Hepatic stellate cell (primary cell): ENCODE measurements at places on chromosomes 4 and X.

DNA sequence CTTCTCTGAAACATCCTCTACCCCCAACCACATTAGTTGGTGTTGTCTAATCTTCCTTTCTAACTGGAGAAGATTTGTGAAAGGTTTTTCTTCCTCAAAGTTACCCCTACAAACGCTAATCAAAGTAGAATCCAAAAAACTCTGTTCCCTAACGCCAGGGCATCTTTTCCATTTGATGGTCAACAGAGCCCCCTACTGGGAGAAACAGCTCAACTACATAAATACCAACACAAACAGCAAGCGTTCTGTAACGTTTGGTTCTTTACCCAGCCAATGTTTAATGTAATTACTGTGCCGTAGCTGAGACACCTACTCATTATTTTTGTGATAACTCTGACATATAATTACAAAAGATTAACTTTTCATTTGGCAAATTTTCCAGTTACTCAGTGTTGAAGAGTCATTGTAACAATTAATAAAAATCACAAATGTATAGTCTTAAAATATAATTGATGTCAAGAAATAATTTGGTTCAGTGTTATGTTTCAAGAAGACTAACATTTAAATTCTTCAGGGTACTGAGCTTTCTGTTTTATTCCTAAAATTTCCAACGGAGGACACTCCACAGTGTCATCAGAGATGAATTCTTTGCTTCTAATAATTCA is 94.9 kb upstream of the TBC1D9 start:
- peak; percentile 42 for DNase-seq

- no peak for DNase-seq
These were observed 64.7 kb downstream of the RBM47 start for GRCh38 chr4:40564815-40565483.

- no peak for DNase-seq
These were observed 309.9 kb downstream of the NKX6-1 start for GRCh38 chr4:84189144-84189543.

- no peak for DNase-seq
These were observed 62.0 kb upstream of the CLNK start for GRCh38 chr4:10746371-10747171.

GRCh38 chr4:60729194-60729593 is 470.9 kb upstream of the ADGRL3 start:
- no peak for DNase-seq

- no peak for DNase-seq
These were observed 24.1 kb downstream of the SEC24D start for GRCh38 chr4:118811832-118812231.

DNA sequence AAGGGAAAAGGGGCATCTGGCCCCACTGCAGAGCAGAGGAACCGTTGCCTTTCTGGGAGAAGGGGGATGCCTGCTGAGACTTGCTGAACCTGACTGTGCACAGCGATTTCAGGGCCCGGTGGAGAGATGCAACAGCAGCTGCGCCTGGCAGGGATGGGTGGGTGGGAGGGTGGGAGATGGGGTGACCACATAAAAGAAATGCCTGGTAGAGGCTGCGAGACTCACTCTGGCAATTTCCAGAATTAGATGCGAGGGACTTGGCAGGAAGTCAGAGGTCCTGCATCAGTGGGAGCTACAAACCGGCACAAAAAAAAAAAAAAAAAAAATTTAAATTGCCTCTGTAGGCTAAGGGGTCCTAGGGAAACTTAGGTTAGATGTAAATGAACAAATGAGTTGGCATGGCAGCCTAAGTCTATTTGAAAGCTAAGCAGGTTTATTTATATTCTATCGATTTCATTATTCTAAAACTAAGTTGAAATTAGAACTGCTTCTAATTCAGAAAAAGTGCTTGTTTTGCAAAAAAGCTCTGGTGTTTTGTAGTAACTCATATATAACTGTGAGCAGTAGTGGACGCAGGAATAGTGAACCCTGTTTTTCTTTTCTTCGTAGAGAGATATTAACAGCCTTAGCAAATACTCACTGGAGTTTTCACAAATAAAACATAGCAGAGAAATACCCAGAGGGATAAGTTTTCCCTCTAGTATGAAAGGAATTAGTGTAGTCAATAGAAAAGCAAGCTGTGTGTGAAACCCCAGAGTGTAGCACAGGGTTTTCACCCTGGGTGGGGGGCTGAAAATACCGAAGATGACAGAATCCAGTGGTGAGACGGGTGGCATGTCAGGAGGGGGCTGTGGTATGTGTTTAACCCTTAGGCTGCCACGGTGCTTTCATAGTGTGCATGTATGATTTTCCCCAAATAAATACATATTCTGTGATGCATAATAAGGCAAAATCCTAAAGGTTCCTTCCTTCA is 130.1 kb downstream of the EGF start:
- DNase-seq: no peak

DNA sequence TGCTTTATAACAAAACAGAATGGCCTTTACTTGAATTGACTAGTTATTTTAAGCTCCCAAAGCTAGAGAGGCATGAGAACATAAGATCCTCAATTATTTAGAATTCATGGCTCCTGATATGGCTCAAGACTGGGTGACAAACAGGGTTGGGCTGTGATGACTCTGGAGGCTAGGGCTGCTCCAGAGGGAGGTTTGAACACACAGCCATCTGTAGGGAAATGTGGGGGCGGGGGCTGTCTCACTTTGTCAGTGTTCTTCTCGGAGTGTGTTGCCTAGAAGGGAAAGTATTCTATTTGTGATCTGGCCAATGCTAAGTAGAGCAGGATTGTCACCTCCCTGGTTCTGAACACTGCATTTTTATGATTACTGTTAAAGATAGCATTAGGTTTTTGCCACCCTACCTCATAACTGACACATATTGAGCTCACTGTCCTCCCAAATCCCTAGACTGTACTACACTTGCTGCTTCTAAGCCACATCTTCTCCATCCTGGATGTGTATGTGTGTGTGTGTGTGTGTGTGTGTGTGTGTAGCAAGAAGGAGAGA is 45.9 kb downstream of the VSIG4 start:
- no peak for DNase-seq

- no peak for DNase-seq
These were observed 240.4 kb upstream of the LDB2 start for GRCh38 chr4:17138847-17139246.

DNA sequence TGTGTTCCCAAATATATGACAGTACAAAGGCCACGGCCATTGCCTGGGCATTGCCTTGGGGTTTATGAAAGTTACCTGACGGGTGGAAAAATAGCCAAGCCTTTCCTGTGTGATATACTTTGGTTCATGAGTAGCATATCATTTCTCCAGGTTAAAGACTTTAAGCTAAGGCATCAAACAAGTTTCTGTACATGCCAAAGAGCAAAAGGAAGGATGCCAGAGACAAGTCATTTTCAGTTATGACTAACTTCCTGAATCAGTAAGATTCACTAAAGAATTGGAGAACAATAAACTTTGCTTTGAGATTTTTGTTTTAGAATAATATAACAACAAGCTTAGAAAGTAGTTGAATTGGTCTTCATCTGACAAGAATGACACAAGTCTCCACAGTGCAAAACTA is 9.7 kb upstream of the GUF1 start:
- no peak for DNase-seq

GRCh38 chr4:120874792-120875774 is 47.4 kb downstream of the PRDM5 start:
- no peak for DNase-seq
